ENCODE measurements at places on chromosomes 6 and 20.

DNA sequence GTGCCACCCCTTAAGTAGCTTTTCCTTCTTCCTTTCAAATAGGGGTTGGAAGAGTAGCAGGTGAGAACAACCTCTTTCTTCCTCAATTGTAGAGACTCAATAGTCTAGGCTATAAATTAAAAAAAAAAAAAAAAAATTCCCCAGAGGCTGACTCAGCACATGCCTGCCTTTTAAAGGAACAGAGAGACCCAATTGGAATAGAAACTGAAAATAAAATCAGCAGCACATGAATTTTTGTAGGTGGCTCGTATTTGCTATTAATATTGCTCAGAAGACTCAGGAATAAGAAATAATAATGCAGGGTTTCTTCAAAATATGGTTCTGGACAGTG is 19.3 kb downstream of the TOP1 start:
- no peak for DNase-seq

DNA sequence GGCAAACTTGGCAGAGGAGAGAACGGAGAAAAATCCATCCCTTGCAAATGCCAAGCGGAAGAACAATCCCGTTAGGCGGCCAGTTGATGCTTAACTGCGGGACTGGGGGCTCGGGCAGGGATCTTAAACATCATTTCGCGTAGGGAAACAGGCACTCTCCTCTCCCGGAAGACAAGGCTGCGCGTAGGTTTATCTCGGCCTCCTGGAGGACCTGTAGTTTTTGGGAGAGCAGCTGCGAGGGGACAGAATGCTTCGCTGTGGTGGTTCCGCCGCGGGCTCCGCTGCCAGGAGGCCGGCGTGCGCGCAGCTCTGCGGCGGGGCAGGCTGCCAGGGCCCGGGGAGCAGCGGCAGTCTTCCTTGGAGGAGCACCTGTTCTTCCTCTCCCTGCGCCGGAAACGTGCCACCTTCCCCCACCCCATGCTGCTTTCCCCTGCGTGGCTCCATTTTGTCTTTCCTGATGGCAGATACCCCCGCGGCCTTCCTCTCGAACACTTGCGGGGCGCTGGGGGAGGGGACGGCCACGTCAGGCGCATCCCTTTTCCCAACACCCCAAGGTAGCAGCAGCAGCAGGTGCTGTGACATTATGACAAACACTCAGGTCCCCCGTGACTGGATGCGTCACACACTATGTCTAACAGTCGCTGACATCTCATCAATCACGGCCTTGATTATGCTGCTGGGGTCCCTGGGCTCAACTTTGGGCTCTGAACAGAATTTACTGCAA is 230.7 kb upstream of the BTBD3 start:
- DNase-seq: no peak

DNA sequence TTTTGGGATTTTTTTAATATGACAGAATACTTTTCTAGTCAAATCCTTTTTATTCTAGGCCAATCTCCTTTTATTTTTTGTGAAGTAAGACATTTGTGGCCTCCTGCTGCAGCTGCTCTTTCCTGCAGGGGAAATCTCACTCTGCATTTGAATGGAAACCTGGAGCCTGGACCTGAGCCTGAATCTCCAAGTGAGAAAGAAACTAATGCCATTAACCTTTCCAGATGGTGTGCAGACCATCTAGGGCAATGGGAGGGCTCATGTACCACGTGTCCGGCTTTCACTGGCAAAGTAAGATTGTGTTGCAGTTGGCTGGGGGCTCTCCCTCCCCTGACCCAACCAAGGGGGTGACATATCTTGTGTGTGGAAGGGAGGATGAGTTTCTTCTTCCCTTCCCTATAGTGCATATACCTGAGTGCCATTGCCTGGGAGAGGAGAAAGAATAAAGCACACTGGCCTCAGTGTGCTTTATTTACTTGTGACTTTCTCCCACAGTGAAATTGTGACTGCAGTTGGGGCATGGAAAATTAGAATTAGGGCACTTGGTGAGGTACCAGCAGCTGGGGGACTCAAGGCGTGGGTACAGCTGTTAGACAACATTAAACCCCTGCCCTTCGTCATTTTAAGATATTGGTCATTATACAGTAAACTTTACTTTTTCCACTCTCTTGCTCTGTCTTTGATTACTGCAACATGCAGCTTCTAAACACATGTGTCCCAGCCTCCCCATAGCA is 159.8 kb upstream of the RIN2 start:
- DNase-seq: no peak

GRCh38 chr6:80921861-80922460 is 815.5 kb downstream of the BCKDHB start:
- no peak for DNase-seq

DNA sequence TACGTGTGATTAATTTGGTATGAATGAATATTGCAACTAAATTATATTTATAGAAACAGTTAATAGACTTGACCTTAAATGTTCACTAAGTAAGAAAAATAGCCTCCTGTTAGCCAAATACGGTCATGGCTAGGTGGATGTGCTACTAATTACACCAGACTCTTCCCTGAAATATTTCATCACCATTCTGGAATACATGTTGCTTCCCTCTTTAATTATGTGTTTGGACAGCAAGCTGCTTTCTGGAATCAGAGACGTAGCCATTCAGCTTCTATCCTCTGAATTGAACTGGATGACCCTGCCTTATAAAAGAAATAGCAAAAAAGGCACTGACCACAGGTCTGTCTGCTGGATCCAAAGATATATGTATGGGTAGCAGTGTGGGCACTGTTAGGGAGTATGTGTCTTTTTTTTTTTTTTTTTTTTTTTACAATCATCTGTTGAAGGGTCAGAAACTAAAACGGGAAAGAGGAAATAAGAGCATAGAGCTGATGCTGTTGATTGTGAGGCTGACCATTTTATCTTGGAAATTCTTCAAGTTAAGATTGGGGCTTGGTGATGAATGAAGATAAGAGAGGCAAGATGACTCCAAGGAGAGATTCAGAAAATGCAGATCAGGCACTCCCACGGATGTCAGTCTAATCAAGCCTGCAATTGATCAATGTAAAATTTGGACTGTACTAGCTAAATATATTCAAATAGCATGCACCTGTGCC is 283.2 kb upstream of the HSF2 start:
- no peak for DNase-seq

- no peak for DNase-seq
These were observed 27.6 kb upstream of the SCAF8 start for GRCh38 chr6:154705471-154706113.

- DNase-seq: no peak
These were observed 29.5 kb downstream of the PXDC1 start for GRCh38 chr6:3721810-3722621.

DNA sequence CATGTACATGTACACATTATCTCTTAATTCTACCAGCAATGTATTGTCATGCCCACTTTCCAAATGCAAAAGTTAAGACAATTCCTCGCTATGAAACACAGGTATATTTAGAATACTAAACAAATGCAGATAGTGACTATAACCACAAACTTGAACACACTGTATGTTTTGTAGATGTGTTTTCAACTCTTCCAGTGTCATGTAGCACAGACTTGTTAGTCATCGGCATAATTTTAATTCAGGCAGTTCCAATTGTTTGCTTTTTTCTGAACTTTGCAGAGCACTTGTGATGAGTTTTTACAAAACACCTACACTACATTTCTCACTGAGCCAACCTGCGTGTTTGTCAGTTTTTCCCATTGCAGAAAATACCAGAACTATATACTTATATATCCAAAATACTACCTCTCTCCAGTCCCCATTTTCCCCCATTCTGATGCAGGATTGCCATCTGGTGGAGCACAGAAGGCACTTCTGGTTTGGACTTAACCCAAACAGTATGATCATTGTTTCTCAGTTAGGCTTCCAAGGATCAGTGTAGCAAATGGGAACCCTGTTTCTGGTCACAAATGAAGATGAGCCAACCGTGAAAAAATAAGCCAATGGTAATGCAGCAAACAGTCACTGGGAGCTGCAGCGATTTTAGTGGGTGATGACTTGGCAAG is 143.4 kb downstream of the ADGRB3 start:
- no peak for DNase-seq

GRCh38 chr6:134147034-134147533 is 94.7 kb upstream of the SLC2A12 start:
- no peak for DNase-seq

- DNase-seq: no peak
These were observed 6.4 kb downstream of the RMND1 start for GRCh38 chr6:151445482-151445881.

- DNase-seq: no peak
These were observed 446.0 kb upstream of the IMPG1 start for GRCh38 chr6:76518443-76518842.

DNA sequence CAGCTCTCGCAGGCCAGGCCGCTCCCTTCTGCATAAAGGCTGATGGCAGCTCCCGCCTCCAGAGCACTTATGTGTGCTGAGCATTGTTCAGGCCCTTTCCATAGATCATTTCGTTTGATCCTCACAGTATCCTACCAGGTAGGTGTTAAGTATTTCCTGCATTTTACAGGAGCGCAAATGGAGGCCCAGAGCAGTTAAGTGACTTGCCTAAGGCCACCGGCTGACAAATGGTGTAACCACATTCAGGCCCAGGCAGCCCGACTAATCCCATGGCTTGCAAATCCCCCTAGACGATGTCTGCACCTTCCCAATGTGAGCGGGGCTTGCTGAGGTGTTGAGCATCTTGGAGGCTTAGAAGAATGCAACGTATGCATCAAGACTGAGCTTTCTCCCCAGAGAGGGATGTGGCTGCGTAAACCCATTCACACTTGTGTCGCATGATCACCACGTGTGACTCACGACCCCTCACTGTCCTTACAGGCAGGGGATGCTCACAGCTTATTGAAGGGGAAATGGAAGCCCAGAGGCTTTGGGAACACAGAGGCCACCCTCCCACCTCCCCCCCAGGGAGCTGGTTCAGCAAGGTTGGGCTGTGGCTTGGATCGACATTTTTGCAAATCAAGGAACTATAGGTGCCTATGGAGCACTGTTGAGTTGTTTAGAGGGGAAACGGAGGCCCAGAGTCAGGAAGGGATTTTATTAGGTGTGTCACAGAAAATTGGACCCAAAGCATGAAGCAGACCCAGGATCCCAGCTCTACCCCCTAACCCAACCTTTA is 7.0 kb downstream of the BPIFB2 start:
- no peak for DNase-seq

GRCh38 chr6:78746457-78746856 is 120.9 kb upstream of the IRAK1BP1 start:
- DNase-seq: no peak

GRCh38 chr20:45441746-45442145 is 25.8 kb downstream of the PIGT start:
- DNase-seq: no peak

DNA sequence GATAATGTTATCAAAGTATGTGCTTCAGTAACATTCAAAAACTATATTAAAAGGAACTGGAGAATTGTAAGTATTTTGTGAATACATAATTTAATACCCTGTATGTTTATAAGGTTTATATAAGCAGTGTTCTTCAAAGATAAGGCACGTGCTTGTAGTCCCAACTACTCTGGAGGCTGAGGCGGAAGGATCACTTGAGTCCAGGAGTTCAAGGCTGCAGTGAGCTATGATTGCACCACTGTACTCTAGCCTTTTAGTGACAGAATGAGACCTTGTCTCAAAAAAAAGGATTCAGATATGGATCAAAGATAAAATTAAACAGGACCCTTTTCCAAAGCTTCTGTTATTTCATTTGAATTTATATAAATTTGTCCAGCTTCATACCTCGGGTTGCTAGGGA is 17.2 kb downstream of the CSE1L start:
- no peak for DNase-seq

GRCh38 chr6:53802582-53802981 is 7.8 kb downstream of the LRRC1 start:
- no peak for DNase-seq

GRCh38 chr6:28135393-28135792 is 6.3 kb upstream of the ZKSCAN8 start:
- no peak for DNase-seq

GRCh38 chr6:15473741-15474161 is 189.1 kb downstream of the DTNBP1 start:
- DNase-seq: no peak

- no peak for DNase-seq
These were observed 48.6 kb downstream of the DTNBP1 start for GRCh38 chr6:15614277-15614676.

- no peak for DNase-seq
These were observed 176.5 kb upstream of the PDE7B start for GRCh38 chr6:135675026-135675425.

GRCh38 chr20:20009784-20010253 is 7.3 kb upstream of the NAA20 start:
- DNase-seq: no peak

GRCh38 chr6:110310861-110311446 is 47.2 kb downstream of the METTL24 start:
- DNase-seq: no peak

GRCh38 chr6:111118826-111119225 is 31.5 kb downstream of the SLC16A10 start:
- no peak for DNase-seq

DNA sequence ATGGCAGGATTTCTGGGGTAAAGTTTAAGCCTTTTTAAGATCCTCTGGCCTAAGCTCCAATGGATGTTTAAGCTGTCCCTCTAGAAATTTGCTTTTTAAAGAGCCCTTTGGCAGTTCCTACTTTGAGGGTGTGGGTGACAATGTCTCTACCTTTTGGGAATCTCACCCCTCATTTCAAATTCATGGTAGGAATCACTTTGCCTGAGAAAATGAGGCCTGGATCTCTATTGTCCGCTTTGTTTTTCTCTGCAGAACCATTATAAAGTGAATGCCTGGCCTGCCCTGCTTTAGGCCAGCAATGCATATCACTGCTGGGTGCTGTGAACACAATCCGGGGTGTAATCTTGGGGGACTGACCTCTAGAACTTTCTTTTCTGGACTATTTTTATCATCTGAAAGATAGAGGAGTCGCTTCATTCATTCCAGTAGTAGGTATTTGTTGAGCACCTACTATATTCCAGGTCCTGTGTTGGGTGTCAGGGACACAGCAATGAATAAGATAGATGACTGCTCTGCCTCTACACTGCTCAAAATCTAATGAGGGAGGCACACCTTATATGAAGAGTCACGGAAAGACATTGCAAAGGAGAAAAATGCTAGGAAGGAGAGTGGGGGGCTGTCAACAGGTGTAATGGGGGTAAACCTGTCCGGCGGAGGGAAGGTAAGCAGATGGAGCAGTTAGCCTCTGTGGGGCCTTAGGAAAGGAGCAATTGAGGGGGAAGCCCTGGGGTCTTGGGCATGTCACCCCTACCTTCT is 8.6 kb upstream of the COMMD7 start:
- DNase-seq: no peak

GRCh38 chr6:82413868-82414267 is 50.3 kb downstream of the TPBG start:
- DNase-seq: no peak

- no peak for DNase-seq
These were observed 193.5 kb upstream of the CNR1 start for GRCh38 chr6:88359530-88360202.

Measured in stimulated activated CD8-positive, alpha-beta memory T cell treated with anti-CD3 and anti-CD28 coated beads, Interleukin-15, amount 100 ng/mL, for 1 hour (primary cell).